ENCODE measurements at places on chromosomes 5 and 9.
A peak's percentile ranks its signal among the peaks of the same experiment; 100 is the strongest.

- ATAC-seq, result no peak
These were observed 8.7 kb downstream of the PHF19 start for GRCh38 chr9:120868339-120868675.

- ATAC-seq, result no peak
These were observed 5.8 kb upstream of the TERT start for GRCh38 chr5:1300581-1301083.

DNA sequence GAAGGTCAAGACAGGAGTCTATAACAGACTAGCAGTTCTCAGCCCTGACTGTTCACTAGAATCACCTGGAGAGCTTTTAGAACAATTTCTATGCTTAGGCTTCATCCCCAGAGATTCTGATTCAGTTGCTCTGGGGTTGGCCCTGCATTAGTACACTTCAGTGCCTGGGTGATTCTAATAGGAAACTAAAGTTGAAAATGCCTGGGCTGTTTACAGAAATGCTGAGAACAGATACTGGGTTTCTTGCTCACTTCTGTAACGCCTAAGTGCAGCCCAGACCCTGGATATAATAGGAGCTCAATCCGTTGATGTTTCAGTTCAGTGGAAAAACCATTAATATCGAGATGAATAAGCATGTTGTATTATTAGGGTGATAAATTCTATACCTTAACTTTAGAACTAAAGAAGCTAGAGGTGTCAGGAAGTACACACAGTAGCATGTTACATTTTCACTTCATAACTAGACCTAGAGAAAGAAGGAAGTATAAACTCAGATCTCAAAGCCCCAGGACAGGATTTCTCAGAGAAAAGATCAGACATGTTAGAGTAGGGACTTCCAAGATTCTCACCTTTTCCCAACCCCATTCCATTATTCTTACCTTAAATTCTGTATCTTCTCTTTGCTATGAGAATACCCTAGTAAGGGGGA is 20.4 kb downstream of the HAVCR2 start:
- ATAC-seq, result peak; percentile 50

- no peak for ATAC-seq
These were observed 152.1 kb downstream of the FSTL4 start for GRCh38 chr5:133460172-133460758.

- no peak for ATAC-seq
These were observed 837.1 kb upstream of the ZNF608 start for GRCh38 chr5:125583321-125584139.

DNA sequence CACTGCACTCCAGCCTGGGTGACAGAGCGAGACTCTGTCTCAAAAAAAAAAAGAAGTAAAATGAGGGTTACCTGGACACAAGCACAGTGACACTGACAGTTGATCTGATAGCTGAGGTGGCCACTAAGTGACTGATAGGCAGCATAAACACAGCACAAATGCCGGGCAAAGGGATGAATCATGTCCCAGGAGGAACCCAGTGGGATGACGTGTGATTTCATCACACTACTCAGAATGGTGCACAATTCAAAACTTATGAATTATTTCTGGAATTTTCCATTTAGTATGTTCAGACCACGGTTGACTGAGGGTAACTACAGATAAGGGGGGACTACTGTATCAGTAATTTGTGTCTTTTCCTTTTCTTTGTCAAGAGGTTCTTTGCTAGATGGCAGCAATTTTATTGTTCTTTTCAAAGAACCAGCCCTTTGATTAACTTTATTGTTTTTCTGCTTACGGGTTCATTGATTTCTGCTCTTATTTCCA is 34.3 kb upstream of the RNF130 start:
- ATAC-seq, result no peak

GRCh38 chr9:76321195-76321828 is 72.9 kb downstream of the RFK start:
- ATAC-seq, result no peak

GRCh38 chr5:137347865-137348264 is 151.3 kb downstream of the SPOCK1 start:
- no peak for ATAC-seq

GRCh38 chr5:56817263-56818014 is 2.1 kb downstream of the MAP3K1 start:
- no peak for ATAC-seq

GRCh38 chr9:70945301-70945700 is 176.1 kb downstream of the TRPM3 start:
- ATAC-seq, result no peak

DNA sequence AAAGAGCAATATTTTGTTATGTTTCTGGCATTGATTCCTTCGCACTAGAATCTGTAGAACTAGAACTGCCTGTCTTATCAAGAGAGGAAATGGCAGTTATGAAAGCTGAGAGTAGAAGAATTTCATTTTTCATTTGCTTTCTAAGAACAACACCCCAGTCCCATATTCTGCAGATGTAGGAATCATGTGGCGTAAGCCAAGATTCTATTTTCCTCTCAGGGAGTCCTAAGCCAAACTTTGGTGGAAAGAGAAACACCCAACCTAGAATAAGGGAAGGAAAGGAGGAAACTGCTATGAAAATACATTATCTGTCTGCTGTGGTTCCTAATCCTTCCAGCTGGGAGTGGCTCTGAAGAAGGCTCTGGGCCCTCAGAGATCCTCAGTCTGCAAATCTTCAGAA is 1176.9 kb upstream of the C9orf72 start:
- ATAC-seq, result no peak

Data from stimulated activated memory B cell treated with anti-CD40 and anti-IgM and Interleukin-4, amounts not matched to agents 10 μg/mL and 1 μg/mL and 100 μg/mL, for 72 hours (primary cell).